ENCODE measurements at places on chromosomes 12 and 14.

DNA sequence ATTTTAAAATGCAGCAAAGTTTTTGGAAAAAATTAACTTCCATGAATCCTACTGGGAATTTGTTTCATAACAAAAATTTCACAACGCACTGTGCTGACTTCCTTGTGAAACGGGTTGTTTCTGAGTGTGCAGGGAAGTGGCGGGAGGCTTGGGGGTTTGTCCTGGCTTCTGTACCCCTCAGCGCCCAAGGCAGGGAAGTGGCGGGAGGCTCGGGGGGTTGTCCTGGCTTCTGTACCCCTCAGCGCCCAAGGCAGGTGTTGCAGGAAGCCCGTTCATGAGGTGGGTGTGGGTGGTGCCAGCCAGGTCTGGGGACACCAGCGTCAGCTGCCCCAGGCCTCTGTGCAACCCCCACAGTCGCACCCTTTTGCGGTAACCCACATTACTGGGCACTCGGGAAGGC, 25.1 kb downstream of the ADGRD1 start:
- DNase-seq, result no peak

- DNase-seq, result peak; percentile 73
Observed at GRCh38 chr12:10213168-10214135, 775 bp downstream of the GABARAPL1 start.

DNA sequence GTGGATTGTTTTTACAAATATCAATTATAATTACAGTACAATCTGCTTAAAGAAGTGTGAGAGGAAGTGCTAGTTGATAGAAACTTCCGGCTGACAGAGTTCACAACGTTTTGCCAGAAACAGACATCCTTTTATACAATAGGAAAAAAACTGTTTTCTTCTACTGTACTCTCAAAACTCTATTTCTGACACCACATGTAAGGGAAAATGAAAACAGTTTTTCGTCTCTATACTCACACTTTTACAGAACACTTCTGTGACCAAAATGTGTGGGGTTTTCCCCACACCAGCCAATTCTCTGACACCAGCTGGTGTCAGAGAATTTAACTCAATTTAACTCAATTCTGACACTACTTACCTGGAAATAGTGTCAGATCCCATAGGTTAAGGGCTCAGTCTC, 24.2 kb upstream of the HIF1A start:
- DNase-seq, result no peak

DNA sequence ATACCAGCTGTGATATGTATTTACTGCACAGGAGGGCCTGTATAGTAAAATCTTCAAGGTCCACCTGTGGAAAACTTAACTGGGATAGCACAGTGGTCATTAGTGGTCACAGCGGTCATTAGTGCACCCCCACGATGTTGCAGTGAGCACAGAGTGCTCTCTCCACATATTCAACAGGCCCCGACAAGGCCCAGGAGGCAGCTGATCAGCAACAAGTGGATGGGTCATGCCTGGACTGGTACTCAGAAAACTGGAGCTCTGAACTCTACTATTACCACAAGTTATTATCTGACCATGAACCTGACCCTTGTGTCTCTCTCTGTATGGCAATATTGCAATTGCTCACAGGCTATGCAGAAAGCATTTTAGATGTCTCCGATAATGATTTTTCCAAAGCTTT, 129.5 kb downstream of the SLC35F4 start:
- no peak for DNase-seq

GRCh38 chr12:1622406-1622805, 6.6 kb upstream of the WNT5B start:
- DNase-seq, result no peak

DNA sequence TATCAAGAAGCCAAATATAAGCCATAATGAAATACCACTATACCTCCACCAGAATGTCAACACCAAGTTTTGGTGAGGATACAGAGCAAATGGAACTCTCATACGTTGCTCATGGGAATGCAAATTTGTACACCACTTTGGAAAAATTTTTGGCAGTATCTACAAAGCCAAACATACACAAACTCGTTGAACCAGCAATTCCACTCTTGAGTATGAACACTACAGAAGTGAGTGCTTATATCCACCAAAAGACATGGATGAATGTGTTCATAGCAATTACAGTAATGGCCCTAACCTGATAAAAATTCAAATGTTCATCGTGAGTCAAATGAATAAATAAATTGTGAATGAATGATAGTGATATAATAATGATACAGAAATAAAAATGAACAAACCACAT, 24.8 kb downstream of the C12orf71 start:
- DNase-seq, result no peak

GRCh38 chr12:121799842-121800693, 3.7 kb upstream of the SETD1B start:
- DNase-seq, result peak; percentile 63

DNA sequence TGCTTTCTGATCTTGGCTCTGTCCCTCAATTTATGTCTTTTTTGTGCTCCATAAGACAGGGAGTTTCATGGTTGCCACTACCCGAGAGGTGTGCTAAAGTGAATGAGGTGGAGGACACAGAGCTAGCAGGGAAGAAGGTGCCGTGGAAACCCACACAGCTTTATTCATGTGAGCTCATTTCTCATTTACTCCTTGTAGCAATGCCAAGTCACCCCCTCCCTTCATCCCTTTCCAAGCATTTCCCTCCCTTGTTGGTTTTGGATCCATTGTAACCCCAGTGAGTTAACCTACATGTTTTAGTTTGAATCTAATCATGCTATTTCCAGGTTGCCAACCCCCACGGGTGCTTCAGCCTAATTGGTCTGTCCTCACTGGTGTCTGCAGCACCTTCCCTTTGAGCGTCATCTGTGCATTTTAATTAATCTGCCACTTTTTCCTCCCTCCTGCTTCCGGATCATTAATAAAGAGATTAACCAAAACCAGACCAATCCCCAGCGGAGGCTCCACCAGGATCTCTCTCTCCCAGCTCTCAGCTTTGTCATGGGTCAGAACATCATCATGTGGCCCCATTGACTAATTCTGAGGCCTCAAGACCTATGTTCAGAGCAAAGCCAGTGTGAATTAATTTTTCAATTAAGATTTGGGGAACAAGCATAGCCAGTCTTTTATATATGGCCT, 56.2 kb downstream of the NTF3 start:
- DNase-seq, result no peak

DNA sequence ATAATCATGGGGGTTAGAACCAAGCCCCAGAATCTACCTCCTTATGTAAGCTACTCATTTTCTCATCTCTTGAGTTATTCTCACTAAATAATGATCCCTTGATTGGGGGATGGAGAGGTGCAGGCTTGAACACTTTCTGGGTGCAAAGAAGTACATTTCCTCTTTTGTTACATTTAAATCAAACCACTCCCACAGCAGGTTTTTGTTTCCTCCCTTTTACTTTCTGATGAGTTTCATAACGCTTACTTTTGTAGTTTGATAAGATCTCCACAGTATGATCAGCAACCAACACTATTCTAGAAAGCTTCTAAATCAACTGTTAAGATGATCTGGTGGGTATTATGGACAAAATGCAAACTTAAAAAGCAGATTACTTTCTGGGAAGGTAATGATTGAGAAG, 20.5 kb downstream of the VCPKMT start:
- DNase-seq, result no peak

GRCh38 chr12:122421187-122421820, 1.2 kb downstream of the CLIP1 start:
- DNase-seq, result peak; percentile 71

DNA sequence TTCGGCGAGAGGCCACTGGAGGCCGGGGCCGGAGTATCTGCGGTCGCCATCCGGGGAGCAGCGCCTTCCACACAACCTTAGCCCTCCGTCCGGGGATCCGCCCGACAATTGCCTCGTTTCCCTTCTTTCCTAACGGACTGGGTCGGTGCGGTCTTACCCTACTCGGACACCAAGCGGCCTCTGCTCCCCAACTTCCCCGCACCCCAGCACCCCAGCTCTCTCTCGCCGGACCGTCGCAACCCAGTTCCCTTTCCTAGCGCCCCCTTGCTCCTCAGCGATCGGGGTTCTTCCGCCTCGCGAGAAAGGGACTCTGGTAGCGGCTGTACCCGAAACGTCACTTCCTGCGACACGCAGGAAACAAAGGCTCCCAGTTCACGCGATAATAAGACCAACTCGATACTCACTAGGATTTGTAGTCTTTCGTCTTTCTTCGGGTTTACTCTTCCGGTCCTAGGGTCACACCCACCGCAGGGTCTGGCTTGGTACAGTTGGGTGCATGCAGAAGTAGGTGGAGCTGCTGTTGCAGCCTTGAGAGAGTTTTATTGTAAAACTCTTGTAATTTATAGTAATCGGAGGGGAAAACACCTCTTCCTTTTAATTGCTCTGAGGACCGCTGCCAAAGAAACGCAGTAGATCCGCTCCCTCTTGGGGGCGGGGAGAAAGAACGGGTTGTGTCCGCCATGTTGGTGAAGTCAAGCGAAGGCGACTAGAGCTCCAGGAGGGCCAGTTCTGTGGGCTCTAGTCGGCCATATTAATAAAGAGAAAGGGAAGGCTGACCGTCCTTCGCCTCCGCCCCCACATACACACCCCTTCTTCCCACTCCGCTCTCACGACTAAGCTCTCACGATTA, at the start of the genes THAP2 and ZFC3H1:
THAP2 (plus strand) TSS at position 741 of the 850 bp plus-strand sequence. CDS start 209 bp downstream, outside the sequence.
ZFC3H1 (minus strand) TSS at position 288 of the 850 bp plus-strand sequence; CDS start at position 50, 238 bp downstream.
- peak; percentile 100 for DNase-seq

DNA sequence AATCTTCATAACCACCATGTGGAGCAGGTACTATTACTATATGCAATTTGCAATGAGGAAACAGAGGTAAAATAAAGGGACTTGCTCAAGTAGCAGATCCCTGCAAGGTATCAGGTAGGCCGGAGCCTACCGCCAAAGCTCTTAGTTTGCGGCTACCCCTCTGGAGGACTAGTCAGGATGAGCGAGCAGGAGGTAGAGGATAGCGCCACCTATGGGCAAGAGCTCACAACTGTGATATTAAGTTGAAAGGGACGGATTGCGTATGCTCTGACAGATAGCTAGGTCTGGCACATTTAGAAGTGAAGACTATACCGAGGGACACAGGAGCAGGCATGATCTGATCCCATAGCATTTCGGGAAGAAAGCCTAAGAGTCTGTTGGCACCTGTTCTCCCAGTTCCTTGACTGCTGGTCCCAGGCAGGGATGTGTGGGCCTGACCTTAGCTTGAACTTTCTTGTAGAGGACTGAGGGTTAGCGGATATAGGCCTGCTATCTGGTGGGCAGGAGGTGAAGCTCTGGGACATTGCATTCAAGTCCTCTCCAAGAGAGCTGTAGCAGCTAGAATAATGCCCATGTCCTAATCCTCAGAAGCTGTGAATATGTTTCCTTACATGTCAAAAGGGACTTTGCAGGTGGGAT, 48.0 kb downstream of the SLC17A8 start:
- peak; percentile 60 for DNase-seq

DNA sequence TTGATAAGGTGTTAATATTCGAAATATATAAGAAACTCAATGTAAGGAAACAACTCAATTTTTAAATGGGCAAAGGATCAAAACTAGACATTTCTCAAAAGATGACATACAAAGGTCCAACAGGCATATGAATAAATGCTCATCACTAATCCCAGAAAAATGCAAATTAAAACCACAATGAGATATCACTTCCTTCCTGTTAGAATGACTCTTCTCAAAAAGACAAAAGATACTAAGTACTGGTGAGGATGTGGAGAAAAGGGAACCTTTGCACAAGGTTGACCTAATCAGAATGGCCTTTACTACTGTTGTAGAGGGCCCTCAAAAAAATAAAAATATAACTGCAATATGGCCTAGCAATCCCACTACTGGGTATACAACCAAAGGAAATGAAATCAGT, 383.4 kb downstream of the KCNH5 start:
- DNase-seq, result no peak

DNA sequence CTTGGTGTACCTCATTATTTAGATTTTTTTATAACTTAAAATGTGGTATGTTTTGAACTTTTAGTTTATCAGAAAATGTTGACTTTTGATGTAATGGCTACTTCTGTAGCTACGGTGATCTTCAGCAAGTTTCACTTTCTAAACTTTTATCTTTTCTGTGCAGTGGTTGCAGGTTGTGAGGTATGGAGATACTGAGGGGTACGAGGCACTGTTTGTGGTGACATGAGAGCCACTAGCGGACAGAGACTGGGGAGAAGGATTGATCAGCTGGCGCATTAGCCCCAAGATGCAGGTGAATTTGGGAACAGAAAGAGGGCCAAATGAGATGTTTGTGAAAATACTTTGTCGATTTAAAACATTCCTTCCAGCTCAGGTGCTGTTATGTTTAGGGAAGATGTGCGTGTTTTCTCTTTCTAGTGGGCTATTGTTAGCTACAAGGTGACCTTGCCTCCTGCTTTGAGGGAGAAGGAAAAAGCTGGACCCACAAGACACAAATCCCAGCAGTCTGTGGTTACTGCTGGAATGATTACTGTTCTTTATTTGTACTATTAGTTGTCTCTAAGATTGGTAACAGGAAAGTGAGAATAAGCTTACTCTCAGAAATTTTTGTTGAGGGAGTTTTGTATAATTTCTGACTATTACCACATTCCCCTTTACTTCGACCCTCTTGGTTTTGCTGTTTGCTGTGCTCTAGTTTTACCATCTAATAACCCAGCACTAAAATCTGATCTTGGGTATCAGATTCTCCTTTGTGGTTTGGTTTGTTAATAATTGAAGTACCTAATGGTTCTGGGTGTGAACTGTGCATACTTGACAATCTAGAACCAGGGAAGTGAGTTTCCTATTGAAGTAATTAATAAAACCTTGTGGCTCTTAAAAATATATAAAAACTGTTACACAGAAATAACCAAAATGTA, 61.7 kb downstream of the FBXO34 start:
- no peak for DNase-seq

GRCh38 chr12:2586156-2587038, 208.4 kb upstream of the FKBP4 start:
- no peak for DNase-seq

DNA sequence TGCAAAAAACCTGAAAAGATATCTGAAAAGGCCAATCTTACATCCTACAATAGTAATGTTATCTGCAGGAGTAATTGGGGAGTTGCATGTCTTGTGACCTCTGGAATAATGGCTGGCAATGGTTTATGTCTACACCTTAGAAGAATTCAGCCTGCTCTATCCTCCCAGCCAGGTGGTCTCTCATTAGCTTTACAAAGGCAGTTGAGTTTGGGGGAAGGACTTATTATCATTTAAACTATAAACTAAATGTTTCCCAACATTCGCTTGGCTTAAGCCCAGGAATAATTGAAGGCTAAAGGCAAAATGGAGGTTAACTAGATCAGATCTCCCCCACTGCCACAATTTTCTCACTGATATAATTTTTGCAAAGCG, 158.4 kb upstream of the SFSWAP start:
- no peak for DNase-seq

DNA sequence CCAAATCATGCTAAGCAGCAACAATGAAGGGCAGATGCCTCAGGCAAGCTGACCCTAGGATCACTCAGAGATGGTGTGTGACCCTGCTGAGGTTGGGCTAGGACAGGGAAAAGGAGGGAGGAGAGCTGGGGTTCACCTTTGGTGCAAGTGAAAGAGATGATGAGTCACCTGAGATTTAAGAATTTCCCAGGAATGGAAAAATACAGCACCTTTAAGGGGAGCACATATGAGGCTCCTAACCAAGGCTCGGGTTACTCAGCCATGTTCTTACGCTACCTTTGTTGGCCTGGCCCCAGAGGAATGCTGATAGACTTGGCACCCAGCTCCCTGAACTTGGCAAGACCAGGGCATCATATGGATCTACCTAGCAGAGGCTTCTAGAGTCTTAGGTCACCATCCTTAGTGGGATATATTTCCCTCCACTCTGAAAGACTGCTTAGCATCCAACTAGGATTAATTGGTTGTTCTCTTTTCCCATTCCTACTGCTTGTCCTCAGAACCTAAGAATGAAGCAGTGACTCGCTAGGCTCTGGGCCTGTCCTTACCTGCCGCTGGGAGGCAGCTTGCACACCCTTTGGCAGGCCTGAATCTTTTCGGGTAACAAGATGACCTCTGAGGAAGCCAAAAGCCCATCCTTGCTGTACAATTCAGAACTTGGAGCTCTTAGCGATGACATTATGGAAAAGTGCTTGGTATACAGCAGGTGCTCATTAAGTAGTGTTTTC, 4.0 kb upstream of the NAA25 start:
- no peak for DNase-seq

- no peak for DNase-seq
Observed at GRCh38 chr12:23376238-23376637, 573.2 kb downstream of the SOX5 start.

Measured in cerebellar cortex (tissue), 1 donor.